COR-L47 (cell line): ENCODE measurements at places on chromosomes 11 and 22.

- no peak for DNase-seq
Observed at GRCh38 chr11:109668973-109669634, 247.1 kb downstream of the C11orf87 start.

- no peak for DNase-seq
Observed at GRCh38 chr22:24025475-24025874, 14.4 kb downstream of the CABIN1 start.

DNA sequence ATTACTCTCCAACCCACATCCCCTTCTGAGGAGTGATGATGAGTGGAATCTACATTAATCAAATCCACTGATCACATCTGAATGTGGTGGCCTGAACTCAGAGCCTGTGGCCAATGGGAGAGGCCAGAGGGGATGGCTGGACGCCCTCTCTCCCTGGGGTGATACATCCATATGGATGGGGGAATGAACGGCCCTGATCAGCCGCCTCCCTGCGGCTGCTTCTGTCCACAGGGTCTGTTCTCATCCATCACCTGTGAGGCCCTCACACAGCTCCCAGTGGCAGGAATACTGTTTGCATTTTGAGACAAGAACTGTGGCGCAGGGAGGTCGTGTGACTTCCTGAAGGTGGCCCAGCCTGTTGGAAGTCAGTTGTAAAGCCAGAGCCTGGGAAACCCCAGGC lies 78.3 kb upstream of the SHISAL1 start:
- no peak for DNase-seq

- DNase-seq = no peak
Observed at GRCh38 chr11:44083906-44084305, 11.6 kb upstream of the EXT2 start.

DNA sequence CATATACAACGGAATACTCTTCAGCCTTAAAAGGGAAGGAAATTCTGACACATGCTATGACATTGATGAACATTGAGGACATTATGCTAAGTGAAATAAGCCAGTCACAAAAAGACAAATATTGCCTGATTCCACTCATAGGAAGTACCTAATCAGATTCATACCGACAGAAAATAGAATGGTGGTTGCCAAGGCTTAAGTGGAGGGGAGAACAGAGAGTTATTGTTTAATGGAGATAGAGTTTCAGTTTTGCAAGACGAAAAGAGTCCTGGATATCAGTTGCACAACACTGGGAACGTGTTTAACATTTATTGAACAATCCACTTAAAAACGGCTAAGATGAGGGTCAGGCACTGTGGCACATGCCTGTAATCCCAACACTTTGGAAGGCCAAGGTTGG lies 45.6 kb upstream of the HIPK3 start:
- no peak for DNase-seq

DNA sequence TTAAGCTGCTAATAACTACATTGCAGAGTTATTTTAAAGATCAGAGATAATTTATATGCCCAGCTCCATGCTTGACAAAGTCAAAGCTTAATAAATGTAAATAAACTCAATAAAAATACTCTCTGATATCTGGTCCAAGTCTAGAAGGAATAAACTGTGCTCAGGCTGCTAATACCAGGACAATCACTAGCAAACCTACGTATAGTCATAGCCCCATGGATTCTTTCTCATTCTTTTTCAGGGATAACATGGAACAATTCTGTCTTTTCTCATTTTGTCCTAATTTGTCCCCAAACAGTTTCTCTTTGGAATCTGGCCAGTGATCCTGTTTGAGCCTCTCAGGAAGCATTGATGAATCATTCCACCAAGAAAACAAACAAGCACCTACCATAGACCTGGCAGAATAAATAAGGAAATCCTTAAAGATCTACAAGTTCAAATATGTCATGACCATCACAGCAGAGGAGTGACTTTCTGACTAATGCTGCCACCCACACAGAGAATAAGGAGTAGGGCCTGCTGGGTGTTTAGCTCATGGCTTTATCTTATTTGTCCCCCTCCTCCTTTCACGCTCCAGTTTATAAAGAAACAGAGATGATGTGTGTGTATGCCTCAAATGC lies 14.1 kb upstream of the B3GNT6 start:
- no peak for DNase-seq

DNA sequence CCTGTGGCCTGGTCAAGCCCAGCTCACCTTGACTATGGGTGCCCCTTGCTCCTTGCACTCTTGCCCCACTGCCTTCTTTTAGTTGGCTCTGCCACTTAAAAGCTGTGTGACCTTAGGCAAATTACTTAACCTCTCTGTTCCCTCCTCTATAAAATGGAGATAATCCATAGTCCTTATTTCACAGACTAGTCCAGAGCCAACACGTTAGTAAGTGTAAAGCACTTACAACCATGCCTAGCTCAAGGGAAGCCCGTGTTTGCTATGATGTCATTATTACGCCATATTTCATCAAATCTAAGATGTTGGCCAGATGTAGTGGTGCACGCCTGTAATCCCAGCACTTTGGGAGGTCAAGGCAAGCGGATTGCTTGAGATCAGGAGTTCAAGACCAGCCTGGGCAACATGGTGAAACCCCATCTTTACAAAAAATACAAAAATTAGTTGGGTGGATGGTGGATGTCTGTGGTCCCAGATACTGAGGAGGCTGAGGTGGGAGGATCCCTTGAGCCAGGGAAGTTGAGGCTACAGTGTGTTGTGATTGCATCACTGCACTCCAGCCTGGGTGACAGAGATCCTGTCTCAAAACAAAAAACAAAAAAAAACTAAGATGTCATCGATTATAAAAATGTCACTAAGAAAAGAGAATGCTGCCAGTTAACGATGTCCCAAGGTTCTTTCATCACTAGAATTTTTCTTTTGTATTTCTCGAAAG lies 2.3 kb upstream of the CCDC88B start:
- DNase-seq = no peak

DNA sequence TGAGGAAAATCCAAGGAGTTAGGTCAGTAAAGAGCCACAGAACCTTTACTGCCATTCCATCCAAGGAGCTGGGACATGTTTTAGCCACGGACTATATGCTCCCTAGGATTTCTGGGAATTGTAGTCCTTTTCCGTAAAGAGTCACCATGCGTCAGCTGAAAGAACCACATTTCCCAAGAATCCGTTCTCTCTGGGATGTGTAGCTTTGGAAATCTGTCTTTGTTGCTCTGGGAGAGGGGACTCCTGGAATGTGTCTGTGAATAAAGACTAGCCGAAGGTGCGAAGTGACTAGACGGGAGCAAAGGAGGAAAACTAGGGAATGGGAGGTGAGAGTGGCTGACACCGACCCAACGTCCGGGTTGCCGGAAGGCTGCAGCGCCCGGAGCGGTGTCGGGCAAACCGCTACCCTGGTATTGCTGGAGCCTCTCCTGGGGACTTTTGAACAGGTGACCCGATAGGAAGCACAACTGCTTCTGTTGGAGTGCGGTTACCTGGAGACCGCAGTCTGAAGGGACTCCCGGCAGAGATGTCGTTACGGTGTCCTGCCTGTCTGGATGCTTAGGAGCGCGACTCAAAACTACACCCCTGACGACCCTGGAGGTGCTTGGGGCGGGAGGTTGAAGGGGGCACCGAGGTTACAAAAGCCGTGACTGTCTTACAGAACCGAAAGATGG lies at the start of gene IFTAP:
Gene IFTAP (plus strand): TSS at position 187 of the 674 bp plus-strand sequence. CDS start 15,602 bp downstream, outside the sequence.
- DNase-seq = peak; percentile 67

DNA sequence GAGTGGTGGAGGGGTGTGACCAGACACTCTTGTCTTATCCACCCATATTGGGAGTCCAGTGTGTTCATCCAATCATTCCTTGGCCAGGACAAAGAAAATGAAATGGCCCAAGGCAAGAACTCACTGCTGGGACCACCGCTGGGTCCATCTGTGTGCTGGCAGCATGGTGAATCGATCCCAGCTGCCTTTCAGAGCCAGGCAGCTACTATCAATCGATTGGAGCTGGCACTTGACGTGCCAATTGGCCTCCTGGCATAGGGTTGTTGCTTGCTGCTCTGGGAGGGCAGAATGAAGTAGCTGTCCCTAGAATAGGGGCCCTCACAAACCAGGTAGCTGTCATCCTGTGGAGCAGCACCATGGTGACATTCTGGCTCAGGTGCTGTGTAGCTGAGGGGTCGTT lies 1.4 kb upstream of the ARVCF start:
- no peak for DNase-seq

DNA sequence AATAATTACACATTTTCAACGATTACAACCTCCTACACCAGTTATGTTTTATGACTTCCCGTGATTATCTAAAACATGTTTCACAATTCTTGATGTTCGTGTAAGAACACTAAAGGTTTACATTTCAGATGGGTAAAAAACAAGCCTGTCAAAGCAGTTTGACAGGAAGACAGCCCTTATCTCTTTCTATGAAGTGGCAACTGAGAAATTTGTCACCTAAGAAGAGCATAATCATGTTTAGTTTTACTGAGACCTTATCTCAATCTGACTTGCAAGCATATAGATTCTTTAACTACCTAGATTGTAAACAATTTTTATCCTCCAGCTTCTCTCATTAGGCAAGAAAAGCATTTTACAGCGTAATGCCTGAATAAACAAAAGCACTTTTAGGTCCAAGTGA lies 218.4 kb upstream of the ZBED5 start:
- no peak for DNase-seq

DNA sequence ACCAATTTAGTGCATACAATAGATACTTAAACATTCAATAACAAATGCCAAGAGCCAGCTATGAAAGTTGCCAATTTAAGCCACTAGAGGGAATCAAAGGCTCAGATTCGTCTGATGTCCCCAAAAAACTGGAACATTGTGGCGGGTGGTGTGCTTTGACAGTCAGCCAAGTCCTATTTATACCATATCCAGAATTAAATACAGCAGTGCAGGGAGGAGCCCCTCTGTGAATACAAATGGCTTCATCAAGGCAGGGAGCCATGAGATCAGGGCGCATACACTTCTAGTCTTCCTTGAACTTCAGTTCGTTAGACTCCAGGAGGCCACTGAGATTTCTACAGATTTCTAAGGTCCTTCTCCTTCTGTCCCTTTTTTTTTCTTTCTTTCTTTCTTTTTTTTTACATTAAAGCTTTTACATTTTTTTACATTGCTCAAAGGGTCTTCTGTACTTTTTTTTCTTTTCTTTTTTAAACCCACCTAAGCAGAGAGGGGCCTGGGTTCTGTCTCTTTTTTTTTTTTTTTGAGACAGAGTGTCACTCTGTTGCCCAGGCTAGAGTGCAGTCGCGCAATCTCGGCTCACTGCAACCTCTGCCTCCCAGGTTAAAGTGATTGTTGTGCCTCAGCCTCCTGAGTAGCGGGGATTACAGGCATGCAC lies 41.5 kb upstream of the HSPA8 start:
- DNase-seq = peak; percentile 90

- DNase-seq = no peak
Observed at GRCh38 chr11:9516113-9516512, 55.3 kb downstream of the ZNF143 start.

- DNase-seq = no peak
Observed at GRCh38 chr11:41051919-41052635, 407.4 kb downstream of the LRRC4C start.

DNA sequence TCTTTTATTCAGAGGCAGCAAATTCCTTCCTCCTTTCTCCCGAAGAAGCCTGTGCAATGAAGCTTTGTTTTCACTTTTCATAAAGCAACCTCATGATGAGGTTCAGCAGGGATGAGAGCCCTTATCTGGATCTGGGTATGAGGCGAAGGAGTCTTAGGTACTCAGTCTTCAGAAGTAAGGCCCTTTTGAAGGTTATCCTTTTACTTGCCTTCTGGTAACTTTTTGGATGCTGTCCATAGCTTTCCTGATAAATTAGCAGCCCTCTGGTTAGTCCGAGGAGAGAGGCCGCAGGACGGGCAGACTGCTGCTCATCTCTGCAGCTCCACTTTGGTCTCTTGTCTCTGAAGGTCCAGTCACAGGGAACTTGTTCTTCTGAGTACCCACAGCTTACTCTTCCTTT lies 1.1 kb downstream of the TRIM22 start:
- DNase-seq = no peak

DNA sequence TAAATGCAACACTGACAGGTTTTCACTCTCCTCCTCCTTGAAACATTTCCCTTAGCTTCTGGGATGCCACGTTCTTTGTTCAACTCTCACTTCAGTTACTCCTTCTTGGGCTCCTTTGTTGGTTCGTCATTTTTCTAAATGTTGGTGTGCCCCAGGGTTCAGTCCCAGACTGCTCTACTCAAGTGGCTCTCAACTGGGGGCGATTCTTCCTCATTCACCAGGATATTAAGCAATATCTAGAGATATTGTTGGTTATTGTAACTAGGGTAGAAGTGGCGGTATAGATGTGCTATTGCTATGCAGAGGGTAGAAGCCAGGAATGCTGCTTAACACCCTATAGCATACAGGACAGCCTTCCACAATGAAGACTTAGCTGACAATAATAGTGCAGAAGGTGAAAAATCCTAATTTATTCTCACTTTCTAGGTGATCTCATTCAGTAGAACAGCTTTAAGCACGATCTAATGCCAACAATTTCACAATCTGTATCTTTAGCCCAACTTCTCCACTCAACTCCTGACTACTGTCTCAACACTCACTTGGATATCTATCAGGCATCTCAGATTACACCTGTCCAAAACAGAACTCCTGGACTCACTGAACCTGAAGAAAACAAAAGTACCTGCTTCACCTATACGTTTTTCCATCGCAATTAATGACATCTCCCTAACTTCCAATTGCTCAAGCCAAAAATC lies 4.6 kb downstream of the NUP160 start:
- DNase-seq = no peak

- DNase-seq = no peak
Observed at GRCh38 chr11:72685560-72686480, 11.6 kb upstream of the PDE2A start.

DNA sequence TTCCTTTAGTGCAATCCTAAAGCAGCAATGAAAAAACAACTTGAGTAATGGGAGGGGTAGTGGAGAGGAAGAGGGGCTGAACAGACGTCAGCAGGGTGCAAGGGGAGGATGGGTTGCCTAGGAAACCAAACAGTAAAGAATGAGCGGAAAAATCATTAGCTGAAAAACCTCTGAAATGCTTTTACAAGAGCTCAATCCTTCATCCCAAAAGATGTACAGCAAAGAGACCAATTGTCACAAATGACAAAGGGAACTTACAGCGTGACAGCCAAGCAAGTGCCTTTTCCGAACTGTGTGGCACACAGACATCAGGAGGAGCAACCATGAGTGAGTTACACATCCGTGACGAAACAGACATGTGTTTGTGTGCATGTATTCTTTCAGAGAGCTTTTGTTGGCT lies 104.6 kb downstream of the SIK3 start:
- no peak for DNase-seq

DNA sequence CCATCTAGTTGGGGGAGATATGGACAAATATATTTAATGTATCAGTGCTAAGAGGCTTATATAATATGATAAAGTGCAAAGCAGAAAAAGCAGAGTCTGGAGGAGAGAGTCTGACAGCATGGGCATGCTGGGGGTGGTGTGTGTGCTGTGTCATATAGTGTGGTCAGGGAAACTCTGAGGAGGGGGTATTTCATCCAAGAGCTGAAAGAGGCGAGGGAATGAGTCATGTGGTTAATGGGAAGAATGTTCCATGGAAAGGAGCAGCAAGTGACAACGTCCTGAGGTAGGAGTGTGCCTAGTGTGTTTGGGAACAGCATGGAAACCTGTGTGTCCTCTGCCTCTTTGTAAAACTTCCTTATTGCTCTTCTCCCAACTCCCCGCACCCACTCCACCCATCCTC lies 38.0 kb downstream of the EIF3F start:
- no peak for DNase-seq

GRCh38 chr22:43377548-43377895 lies 34.3 kb upstream of the MPPED1 start:
- no peak for DNase-seq
